ENCODE measurements at places on chromosomes 6 and 20.

DNA sequence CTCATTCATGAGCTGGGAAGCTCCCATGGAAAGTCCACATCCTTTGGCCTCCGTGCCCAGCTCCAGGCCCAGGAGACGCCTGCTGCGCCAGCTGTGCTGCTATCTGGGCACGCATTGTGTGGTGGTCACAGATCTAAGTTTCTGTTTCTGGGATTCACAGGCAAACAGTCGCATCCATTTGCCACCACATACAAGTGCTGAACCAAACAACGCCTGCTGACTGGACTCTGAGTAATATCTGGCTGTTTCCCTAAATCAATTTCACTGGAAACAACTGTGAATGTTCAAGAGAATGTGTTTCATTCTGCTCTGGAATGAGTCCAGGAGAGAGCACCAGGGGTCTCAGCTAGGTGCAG lies 45.5 kb downstream of the IRF4 start:
- no peak for DNase-seq

- no peak for DNase-seq
Observed at GRCh38 chr6:158502263-158502950, 57.5 kb upstream of the TMEM181 start.

DNA sequence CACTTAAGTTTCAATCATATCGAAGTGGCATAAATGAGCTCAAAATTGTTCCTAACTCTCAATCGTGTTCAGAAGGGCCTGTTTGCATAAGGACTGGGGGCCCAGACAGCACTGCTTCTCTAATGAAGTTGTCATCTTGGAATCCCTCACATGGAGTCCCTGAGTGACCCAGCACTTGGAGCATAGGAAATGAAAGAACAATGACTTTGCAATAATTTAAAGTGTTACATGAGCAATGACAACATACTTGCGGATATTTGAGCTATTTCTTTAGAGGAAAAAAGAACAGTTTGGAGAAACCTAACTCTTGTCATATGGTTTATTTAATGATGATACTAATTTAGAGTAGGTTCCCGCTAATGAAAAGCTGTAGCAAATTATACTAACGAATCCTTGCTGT lies 239.9 kb downstream of the TSHZ2 start:
- no peak for DNase-seq

- no peak for DNase-seq
Observed at GRCh38 chr6:7646394-7646793, 56.4 kb downstream of the SNRNP48 start.
